ENCODE measurements at places on chromosomes 7 and 10.

GRCh38 chr10:63972949-63973827, 452.0 kb downstream of the REEP3 start:
- peak; percentile 59 for DNase-seq

- DNase-seq = no peak
Measured at GRCh38 chr10:103295374-103296015, 18.6 kb downstream of the INA start.

- no peak for DNase-seq
Measured at GRCh38 chr10:13930120-13930519, 343.4 kb downstream of the PRPF18 start.

DNA sequence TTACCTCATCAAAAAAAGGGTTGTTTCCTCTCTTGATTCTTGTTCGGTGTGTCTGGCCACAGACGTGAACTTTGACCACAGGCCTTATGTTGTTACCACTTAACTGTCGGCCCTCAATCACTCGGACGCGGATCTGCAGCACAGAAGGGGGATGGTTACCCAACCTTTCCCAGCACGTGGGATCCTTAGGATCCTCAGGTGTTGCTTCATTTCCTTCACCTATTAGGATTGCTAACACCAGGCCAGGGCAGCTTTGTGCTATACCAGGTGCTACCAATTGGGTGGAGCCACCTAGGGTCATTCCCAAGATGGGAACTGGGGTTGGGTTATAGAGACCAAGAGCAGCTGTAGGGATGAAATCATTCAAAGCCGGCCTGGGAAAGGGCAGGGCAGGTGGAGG, 73.4 kb downstream of the MYOF start:
- DNase-seq = no peak

GRCh38 chr10:132982301-132982989, 40.1 kb upstream of the CFAP46 start:
- peak; percentile 68 for DNase-seq

- DNase-seq = no peak
Measured at GRCh38 chr7:150973571-150974451, 4.3 kb downstream of the KCNH2 start.

GRCh38 chr7:8564281-8564680, 130.9 kb downstream of the NXPH1 start:
- no peak for DNase-seq

GRCh38 chr10:27512548-27512947, 8.4 kb downstream of the RAB18 start:
- DNase-seq = no peak

GRCh38 chr10:86411281-86411841, 44.8 kb upstream of the GRID1 start:
- DNase-seq = no peak

DNA sequence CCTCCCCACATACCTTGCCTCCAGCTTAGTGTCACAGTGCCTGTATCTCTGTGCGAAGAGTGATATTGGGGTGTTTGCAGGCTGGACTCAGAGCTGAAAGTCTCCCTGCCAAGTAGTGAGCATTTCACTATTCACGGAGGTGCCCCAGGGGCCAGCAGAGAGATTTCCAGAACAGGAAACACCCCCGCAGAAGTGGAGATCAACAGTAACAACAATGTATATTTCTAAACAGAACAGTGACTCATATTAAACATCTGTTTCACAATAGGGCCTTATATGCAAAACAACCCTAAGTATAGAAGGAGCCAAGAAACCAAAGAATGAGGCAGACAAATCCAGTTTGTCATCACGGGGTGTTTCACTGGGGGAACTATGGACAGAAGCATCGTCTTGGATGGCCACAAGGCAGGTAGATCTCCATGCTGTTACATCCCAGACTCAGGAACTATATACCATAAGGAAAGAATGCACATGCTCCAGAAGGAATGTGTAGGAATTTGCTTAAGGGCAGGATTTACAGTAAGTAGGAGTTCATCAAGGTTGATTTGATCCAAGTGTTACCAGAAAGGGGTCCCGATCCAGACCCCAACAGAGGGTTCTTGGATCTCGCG, 29.3 kb upstream of the CCL24 start:
- no peak for DNase-seq

GRCh38 chr10:109047856-109048255, 875.5 kb downstream of the XPNPEP1 start:
- DNase-seq = no peak

- DNase-seq = peak; percentile 71
Measured at GRCh38 chr7:2070151-2070763, 162.5 kb downstream of the MAD1L1 start.

DNA sequence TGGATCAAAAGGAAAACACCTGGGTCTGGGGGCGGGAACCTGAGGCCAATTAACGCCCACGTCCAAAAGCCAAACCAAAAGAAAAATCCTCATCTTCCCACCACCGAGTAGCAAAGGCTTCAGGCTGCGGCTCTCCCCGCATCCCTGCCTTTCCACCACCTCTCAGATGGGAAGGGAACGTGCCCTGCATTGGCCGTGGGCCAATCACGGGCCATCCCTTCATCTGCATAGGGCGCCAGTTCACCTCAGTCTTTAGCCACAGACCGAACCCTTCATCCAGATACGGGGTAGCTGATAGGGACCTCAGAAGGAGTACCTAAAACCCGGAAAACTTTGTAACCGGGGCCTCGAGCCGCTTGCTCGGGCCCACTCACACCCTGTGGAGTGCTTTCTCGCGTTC, 626 bp downstream of the PRPF18 start:
- no peak for DNase-seq

DNA sequence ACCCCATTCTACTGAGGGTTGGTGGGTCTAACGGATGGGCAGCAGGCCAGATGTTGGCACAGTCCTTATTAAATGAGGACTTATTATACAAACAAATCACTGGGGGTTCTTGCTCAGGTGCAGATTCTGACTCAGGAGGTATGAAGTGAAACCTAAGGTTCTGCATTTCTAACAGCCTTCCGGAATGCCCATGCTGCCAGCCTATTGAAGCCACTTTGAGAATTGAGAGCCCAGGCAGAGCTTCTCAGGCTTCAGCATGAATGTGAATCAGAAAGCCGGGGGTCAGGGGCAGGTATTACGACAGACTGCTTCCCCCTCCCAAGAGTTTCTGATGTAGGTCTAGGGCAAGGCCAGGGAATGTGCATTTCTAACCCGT, 34.1 kb upstream of the NPFFR1 start:
- no peak for DNase-seq

DNA sequence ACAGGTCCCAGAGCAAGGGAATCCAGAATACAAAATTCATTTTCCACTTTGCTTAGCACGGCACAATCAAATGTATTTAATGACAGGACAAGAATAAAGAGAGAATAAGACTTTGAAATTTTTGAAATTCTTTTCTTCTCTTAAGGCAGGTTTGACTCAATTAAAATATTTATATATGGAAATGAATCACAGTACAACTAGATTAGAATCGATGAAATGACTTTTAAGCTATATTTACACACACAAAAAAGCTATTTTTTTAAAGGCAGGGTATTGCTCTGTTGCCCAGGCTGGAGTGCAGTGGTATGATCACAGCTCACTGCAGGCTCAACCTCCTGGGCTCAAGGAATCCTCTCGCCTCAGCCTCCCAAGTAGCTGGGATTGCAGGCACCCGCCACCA, 265.4 kb upstream of the SLC26A5 start:
- no peak for DNase-seq

DNA sequence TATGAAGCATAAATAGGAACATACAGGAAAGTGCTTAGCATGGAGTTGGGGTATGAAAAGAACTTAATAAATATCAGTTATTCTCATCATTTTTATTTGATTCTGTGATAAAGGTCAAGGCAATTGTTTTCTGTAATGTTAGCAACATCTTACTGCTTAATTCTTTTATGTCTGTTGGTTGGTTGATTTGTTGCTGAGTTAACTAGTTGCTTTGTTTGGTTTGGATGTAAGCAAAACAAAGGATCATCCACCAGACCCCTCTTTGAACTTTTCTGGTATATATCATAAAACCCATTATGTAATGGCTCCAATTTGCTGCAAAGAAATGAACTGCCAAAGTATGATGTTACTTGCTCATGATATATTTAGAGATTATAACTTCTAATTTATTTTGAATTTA, 44.5 kb downstream of the CH25H start:
- no peak for DNase-seq

DNA sequence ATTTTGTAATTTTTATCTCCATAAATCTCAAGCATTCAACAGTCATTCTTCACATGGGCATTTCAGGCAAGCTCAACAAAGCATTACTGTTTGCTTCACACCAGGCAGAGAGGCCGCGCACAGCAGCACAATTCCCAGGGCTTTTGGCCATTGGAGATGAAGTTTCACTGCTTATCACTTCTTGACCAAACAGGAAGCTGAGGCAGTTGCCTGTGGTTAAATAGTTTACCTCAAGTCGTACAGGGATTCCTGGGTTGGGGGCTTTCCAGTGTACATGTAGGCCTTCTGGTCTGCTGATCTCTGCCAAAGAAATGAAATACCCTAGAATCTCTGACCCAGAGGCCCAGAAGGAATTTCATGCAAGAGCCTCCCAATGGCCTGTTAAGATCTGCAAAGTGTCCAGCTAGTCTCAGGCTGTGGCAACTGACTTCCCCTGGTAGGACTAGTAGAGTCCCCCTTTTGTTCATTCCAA, 11.2 kb upstream of the PRDX3 start:
- no peak for DNase-seq

DNA sequence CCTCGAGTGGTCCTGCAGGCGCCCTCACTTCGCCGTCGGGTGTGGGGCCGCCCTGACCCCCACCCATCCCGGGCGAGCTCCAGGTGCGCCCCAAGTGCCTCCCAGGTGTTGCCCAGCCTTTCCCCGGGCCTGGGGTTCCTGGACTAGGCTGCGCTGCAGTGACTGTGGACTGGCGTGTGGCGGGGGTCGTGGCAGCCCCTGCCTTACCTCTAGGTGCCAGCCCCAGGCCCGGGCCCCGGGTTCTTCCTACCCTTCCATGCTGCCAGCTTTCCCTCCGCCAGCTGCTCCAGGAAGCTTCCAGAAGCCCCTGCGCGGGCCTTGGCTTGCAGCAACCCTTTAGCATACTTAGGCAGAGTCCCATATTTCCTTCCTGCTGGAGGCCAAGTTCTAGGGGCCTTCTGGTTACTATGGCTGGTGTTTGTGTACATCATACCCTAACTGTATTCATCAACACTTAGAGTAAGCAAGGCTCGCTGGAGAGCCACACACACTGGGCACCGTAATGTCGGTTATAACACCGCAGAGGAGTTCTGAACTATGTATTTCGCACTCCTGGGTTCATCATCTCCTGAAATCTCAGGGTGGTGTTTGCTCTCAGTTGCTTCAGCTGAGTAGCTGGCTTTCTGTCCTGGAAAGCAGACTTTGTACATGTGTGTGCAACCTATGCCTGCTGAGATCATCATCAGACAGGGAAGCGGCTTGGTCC, 471 bp downstream of the MGMT start:
- peak; percentile 26 for DNase-seq

DNA sequence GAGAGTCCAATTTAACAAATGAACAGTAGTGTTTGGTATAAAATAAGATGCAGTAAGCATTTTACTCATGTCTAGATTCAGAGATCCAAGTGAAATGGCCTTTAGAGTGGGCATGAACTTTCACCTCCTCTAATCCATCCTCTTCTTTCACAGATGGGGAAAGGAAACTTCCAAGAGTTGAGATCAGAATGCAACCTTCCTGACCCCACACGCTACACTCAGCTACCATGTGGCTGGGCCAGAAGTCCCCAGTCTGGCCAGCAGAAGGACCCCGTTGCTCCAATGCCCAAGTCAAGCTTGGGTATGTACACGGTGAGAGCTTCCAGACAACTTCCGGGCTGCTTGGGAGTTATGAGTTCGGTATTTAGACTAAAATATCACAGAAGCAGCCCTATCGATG, 228.0 kb downstream of the ELMO1 start:
- DNase-seq = no peak

GRCh38 chr7:94403546-94403945, 8.9 kb downstream of the COL1A2 start:
- no peak for DNase-seq

- DNase-seq = peak; percentile 73
Measured at GRCh38 chr7:98038731-98039130, 48.7 kb upstream of the OCM2 start.

DNA sequence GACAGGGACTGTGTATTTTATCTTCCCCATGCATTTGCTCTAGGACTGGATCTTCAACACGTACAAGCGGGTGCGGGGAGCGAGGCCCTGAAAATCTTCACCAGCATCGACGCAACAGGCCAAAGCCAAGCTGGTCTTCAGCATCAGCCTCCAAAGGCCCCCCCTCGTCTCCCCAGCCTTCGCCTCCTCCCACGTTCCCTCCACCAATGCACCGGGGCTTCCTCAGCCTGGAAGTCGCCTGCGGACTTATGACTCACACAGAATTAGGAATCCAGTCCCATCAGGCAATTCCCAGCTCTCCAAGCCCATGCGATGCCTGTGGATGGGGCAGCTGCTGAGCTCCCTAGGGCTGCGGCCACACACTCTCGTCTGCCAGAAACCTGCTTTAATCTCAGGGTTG, 36.3 kb upstream of the RNF32 start:
- DNase-seq = no peak

DNA sequence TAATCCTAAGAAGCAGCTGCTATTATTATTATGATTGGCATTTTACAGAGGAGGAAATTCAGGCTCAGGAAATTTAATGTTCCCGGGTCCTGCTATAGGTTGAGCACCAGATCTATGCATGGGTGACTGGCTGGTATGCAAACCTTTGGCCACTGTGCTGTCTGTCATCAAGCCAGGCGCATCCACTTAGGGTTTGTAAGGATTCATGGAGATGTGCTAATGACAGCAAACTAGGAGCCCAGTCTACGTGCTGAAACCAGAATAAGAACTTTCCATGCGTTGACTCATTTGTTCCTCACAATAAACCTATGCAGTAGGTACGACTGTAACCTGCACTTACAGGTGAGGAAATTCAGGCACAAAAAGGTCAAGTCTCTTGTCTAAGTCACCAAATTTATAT, 64.5 kb upstream of the ZMIZ1 start:
- DNase-seq = no peak

DNA sequence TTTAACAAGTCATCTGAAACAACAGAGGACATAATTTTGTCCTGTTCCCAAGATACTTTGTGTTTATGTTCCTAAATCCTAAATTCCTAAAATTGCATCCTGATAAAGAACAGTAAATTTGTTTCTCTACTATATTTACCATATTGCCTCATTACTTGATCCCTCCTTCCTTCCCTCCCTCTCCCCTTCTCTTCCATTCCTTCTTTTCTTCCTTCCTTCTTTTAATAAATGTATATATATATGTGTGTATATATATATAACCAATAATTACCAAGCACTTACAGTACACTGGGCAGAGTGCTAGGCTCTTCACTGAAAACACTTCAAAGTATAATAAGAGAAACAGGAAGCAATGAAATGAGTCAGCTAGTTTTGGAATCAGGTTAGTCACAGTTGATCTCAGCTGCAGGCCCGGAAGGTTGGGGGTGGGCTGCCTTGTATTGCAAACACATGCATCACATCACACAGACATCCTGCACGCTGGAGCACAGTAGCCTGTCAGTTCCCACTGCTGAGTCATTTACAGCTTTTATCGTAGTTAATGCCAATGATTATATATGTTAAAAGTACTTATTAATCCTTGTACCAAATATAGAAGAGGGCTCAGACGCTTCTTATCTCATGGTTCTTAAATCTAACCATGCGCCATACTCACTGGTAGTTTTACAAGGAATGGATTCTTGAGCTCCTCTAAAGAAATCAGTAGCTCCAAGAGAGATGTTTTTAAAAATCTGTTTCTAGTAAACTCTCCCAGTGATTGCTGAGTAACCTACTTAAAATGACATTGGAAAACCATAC, 551.7 kb downstream of the GRM8 start:
- no peak for DNase-seq

Data from posterior cingulate gyrus (tissue), 11 donors.